Prostate gland (tissue), 2 donors: ENCODE measurements at places on chromosomes 16 and 17. TPM values are rescaled to one million over a fixed set of nuclear protein-coding genes. Genes with fewer than 3 reads are reported as not detected.
A peak's percentile ranks its signal among the peaks of the same experiment; 100 is the strongest.

GRCh38 chr17:353213-353837, 718 bp upstream of the RPH3AL start:
- no peak for DNase-seq

DNA sequence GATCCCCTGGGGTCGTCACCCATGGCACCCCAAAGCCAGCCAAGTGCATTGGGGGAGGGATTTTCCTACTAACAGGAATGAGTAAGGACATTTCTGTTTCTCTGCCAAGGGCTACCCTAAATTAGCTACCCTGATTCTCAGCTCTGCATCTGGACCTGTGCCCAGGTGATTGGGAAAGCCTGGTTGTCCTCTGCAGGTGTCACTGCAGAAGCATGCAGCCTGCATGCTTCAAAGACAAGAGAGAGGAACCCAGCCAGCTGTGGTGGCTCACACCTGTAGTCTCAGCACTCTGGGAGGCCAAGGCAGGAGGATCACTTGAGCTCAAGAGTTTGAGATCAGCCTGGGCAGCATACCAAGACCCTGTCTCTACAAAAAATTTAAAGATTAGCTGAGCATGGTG, 19.6 kb downstream of the BEAN1 start:
- DNase-seq = no peak

DNA sequence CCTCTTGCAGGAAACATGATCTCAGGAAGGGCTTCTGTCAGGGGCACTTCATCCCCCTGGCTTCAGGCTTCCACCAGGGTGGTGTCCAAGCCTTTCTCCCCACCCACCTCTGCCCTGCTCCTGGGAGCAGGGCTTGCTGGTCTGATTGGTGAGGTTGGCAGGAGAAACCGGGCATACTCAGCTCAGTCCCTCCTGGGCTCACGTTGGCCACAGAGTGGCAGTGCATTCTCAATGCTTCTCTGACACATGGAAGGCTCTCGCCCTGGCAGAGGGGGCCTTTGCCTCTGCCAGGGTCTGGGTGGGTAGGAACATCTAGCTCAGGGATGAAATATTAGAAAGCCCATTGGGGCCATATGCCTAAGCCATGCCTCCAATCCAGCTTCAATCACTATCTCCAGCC, 142.8 kb downstream of the AXIN2 start:
- no peak for DNase-seq

- DNase-seq = no peak
Measured at GRCh38 chr17:40486522-40487370, 14.7 kb downstream of the TNS4 start.

DNA sequence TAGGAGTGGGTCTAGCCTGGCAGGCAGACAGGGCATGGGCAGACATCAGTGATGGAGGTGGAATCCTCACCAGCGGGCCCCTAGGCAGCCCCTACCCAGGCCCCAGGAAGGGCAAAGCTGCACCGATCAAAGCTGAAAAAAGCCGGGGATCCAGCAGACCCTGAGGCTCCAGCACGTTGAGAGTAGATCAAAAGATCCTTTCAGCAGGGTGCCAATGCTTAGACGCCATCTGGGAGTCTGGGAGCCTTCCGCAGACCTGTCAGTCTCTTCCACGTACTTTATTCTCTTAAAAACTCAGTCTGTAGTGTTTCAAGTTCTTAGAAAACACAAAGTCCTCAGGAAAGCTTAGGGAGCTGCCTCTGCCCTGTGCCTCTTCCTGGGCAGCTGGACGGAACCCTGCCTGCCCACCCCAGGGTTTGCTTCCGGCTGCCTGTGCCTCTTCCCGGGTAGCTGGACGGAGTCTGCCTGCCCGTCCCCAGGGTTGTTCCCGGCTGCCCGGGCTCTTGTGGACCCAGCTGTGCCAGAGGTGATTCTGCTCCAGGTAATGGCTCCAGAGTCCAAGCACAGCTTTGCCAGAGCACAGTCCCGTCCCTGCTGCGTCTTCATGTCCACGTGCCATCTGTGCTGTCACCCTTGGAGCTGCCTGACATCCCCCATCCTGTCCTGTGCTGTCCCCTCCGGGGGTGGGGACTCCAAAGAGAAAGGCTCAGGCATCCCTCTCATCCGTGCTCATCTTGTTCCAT, 50.8 kb upstream of the PVALEF start:
- DNase-seq = no peak

GRCh38 chr16:48619547-48619946, 9.6 kb upstream of the N4BP1 start:
- DNase-seq = no peak

DNA sequence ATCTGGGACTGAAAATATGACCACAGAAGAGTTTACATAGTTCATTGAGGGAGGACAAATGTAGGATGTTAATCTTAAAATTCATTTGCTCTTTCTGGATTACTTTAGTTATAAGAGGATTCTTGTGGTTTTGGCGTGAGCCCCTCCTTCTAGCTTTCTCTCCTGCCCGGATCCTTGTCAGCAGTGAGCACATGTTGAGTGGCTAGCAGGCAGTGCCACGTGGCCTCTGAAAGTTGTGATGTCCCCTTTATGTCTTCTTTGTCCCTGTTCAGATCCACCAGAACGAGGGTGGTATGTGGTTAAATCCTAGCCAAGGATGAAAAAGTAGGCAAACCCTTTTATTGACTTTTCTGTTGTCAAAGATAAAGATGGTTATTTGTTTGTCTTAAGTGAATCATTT, 83.8 kb downstream of the GNAO1 start:
- DNase-seq = no peak

DNA sequence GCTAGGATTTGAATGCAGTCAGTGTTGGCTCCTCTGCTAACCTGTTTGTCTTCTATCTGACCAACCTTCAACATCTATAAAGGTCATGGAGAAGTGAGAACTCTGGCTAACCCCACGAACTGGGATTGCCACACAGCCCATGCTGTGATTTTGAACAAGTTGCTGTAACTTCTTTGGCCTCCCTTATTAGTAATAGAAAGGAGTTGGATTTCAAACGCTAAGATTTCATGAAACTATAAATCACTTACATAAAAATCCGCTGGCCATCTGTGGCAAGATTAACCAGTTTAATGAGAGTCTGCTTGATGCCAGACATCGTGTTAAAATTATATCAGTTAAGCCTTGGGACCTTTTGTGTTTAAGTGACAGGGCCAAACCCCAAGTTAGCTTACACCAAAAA, 53.4 kb downstream of the HSD17B2 start:
- DNase-seq = peak; percentile 9

GRCh38 chr16:10172848-10173655, 9.2 kb downstream of the GRIN2A start:
- DNase-seq = no peak

- no peak for DNase-seq
Measured at GRCh38 chr16:1494711-1495110, 1.6 kb downstream of the TELO2 start.

DNA sequence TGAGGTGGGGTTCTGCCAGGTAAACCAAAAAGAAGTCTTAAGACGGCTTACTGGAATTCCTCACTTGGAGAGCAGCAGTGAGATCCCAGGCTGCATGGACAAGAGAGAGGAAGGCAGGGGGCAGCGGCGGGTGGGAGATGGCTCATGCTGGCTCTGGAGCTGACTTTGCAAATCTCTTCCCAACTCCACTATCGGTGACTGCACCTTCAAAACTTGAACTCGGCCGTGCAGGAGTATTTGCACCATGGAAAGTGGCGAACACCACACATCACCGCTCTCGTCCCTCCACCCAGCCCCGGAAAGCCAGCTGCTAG, 16.7 kb downstream of the CA5A start:
- no peak for DNase-seq

DNA sequence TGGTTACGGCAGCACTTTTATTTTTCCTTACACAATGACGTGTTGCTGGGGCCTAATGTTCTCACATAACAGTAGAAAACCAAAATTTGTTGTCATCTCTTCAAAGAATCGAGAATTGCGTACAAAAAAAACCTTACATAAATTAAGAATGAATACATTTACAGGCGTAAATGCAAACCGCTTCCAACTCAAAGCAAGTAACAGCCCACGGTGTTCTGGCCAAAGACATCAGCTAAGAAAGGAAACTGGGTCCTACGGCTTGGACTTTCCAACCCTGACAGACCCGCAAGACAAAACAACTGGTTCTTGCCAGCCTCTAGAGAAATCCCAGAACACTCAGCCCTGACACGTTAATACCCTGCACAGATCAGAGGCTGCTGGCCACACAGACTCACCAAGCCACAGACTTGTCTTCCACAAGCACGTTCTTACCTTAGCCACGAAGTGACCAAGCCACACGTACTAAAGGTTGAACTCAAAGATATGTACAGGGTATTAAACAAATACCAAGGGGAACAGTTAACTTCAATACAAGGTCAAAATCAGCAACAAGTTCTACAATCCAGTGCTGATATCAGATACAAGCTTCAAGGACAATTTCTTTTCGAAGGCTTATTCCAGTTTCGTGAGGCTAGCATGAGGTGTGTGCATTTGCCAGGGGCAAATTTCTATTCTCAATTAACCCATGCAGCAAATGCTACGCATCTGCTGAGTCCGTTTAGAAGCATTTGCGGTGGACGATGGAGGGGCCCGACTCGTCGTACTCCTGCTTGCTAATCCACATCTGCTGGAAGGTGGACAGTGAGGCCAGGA, 2.4 kb downstream of the ACTG1 start:
- no peak for DNase-seq

DNA sequence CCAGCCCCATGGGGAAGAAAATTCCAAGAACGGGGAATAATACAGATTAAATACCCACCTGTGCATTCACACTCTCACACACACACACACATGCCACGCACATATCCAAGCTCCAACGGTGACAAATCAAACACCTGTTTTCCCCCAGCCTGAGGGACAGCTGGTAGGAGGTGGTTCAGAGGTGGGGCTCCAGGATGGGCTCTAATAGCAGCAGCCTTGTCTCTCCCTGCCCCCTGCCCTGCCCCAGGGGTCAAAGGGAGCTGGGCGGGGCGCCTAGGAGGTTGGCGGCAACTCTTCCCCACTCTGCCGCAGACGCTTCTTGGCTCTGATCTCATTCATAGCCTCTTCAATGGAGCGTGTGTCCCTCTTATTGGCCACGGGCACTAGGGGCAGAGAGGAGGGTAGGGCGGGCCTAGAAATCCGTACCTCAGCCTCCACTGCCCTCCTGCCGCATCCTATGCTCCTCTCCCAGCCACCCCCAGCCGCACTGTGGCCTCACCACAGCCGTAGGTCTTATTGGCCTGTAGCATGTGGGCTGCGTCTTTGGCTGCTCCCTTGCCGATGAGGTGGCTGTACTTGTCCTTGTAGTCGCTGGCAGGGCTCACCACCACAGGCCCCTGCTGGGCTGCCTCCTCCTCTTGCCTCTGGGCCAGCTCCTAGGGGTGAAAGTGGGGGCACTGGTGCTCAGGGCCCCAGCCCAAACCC, 8.2 kb downstream of the SPAG7 start:
- DNase-seq = no peak

DNA sequence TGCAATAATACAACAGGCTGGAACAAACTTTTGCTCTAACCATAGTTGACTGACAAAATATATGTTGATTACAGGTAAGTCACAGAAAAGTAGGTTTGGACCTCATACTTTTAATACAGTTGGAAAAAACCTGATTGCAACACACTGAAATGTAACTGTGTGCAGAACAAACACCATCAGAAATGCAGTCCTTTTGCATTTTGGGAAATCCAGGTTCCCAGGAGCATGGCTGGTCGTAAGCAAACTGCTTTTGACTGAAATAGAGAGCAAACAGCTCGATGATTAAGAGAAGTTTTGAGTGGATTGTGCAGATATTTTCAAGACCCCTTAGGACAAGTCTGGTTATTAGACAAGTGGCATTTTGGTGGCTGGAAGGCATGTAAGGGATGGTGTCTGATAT, 8.0 kb downstream of the IGF2BP1 start:
- no peak for DNase-seq

DNA sequence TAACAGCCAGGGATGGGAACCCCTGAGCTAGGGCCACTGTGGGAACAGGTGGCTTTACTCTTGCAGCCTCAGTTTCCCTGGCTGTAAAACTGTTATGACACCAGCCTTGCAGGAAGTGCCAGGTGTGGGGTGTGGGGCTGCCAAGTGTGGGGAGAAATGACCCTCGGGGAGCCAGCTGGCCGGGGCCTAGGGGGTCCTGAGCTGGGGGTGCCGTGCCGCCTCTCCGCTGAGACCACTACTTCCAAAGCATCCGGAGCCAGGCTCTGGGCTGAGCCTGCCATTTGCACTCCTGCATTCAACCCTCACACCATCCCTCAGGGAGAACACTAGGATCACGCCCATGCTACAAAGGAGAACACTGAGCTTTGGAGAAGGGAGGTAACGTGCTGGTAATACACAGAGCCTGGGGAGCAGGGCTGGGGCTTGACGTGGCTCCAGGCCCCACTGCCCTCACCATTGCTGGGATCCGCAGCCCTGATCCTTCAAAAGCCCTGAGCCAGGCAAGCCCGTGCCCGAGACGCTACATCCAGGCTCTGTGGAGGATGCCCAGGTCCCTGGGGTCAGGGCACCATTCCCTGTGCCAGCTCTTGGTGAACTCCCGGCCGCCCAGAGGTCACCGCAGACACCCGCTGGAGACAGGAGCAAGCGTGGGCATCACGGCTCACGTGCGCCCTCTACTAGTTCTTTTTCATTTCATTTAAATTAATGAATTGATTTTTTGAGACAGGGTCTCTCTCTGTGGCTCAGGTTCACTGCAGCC, 28.8 kb upstream of the GINS2 start:
- DNase-seq = peak; percentile 67

Gene NXPH3
- total RNA-seq = 4.7 TPM

Gene KRT20
- total RNA-seq = not detected

Gene OSBPL7
- 15.0 TPM for total RNA-seq

Gene PRR35
- total RNA-seq = 5.1 TPM

Gene PRKCB
- 28.6 TPM for total RNA-seq

Gene RAB37
- 1.6 TPM for total RNA-seq

Gene GPR142
- total RNA-seq = not detected
